ENCODE measurements at places on chromosomes 12 and 14.

- peaks cover 60% of the 10 kb centered on the region for H3K4me1 ChIP-seq
- no peak for DNase-seq
- H3K27me3 ChIP-seq = no peaks in the 10 kb centered on the region
Measured at GRCh38 chr12:20508359-20508758, 140.0 kb downstream of the PDE3A start.

GRCh38 chr14:61190341-61190740 is 90.8 kb downstream of the TMEM30B start:
- DNase-seq = no peak
- H3K36me3 ChIP-seq = no peaks in the 10 kb centered on the region
- H3K4me1 ChIP-seq = peaks cover 13% of the 10 kb centered on the region
- H3K4me3 ChIP-seq = no peak overlapping the region

DNA sequence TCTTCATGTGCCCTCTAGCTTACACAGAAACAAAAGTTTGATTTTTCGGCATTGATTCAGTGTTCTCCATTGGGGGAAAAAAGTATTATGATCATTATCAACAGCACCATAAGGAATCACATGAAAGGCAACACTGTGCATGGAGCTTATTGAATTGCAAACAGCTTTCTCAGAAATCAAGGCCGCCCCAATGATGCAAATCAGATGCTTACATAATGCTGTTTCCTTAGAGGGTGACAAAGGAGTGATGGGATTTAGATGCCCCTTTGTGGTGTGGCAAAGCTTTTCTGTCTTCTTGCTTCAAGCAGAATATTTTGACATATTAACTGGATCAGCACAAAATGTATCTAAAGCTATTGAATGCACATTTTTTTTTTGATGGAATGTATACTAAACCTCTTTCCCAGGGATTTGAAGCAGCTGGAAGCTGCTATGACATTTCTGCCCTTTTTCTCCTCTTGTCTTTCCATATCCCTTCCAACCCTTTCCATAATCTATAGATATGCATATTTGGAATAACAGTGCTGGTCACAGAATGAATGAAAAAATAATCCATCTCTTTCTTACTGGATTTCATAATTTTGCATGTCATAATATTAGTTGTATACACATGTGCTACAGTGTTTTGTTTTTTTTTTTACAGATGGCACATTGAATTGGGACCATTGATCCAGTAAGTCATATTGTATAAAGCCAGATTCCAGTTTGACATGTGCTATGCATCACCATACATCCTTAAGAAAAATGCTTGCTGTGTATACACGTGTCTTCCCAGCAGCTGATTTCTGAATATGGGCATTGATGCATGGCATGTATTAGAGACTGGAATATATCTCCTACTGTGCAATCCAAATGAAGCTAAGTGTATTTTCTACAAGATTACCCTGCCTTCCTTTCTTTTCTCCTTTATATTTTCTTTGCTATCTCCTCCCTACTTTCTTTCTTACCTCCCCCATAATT is 259.7 kb upstream of the DCN start:
- H3K27ac ChIP-seq = no peak overlapping the region
- no peaks in the 10 kb centered on the region for H3K36me3 ChIP-seq
- H3K4me3 ChIP-seq = no peak overlapping the region
- H3K4me1 ChIP-seq = no peaks in the 10 kb centered on the region
- H3K27me3 ChIP-seq = no peaks in the 10 kb centered on the region

- DNase-seq = no peak
- no peak overlapping the region for H3K27ac ChIP-seq
- no peaks in the 10 kb centered on the region for H3K27me3 ChIP-seq
- H3K36me3 ChIP-seq = no peaks in the 10 kb centered on the region
- no peaks in the 10 kb centered on the region for H3K4me1 ChIP-seq
Measured at GRCh38 chr12:30729547-30729946, 25.2 kb downstream of the CAPRIN2 start.

DNA sequence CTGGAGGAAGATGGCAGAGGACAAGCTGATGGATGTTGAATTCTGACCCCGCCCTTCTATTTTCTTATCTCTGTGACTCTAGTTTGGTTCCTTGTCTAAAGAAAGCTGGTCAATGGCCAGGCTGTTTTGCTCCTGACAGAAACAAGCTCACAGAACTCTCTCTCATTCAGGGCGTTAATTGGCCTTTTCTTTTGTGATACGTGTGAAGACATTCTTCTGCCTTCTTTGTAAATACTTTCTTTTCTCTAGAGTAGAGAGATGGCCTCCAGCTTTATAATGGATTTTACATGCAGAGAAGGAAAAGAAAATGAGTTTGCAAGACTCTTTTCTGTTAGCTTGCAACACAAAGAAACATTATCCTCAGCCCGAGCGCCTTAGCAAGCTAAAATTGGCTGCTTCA is 492.2 kb upstream of the CCDC196 start:
- H3K36me3 ChIP-seq = no peaks in the 10 kb centered on the region
- H3K4me3 ChIP-seq = no peak overlapping the region
- no peaks in the 10 kb centered on the region for H3K4me1 ChIP-seq
- no peak overlapping the region for H3K27ac ChIP-seq
- no peak for DNase-seq

GRCh38 chr14:64504310-64504896 is at the start of gene ZBTB1:
Gene ZBTB1 (plus strand): TSS chr14:64504770. CDS start chr14:64521505, 16,735 bp downstream.
- no peaks in the 10 kb centered on the region for H3K36me3 ChIP-seq
- peak within 1 kb of the TSS; percentile 100 for H3K27ac ChIP-seq
- DNase-seq = peak; percentile 87

GRCh38 chr12:132245521-132246101 is 83.8 kb downstream of the GALNT9 start:
- no peaks in the 10 kb centered on the region for H3K27me3 ChIP-seq
- DNase-seq = no peak
- no peaks in the 10 kb centered on the region for H3K36me3 ChIP-seq
- no peak overlapping the region for H3K4me3 ChIP-seq
- H3K4me1 ChIP-seq = no peaks in the 10 kb centered on the region
- no peak overlapping the region for H3K27ac ChIP-seq

- no peaks in the 10 kb centered on the region for H3K36me3 ChIP-seq
- H3K27ac ChIP-seq = no peak overlapping the region
- no peak overlapping the region for H3K4me3 ChIP-seq
- H3K4me1 ChIP-seq = no peaks in the 10 kb centered on the region
- H3K27me3 ChIP-seq = no peaks in the 10 kb centered on the region
- no peak for DNase-seq
Measured at GRCh38 chr12:74489543-74489942, 48.1 kb upstream of the ATXN7L3B start.

GRCh38 chr12:69392179-69392928 is 32.8 kb downstream of the YEATS4 start:
- DNase-seq = no peak
- no peaks in the 10 kb centered on the region for H3K27me3 ChIP-seq
- no peak overlapping the region for H3K27ac ChIP-seq
- H3K4me1 ChIP-seq = no peaks in the 10 kb centered on the region
- no peak overlapping the region for H3K4me3 ChIP-seq

GRCh38 chr12:85588221-85588620 is 248.0 kb downstream of the RASSF9 start:
- H3K4me1 ChIP-seq = no peaks in the 10 kb centered on the region
- no peaks in the 10 kb centered on the region for H3K36me3 ChIP-seq
- H3K27me3 ChIP-seq = no peaks in the 10 kb centered on the region
- H3K27ac ChIP-seq = no peak overlapping the region
- no peak overlapping the region for H3K4me3 ChIP-seq
- no peak for DNase-seq

DNA sequence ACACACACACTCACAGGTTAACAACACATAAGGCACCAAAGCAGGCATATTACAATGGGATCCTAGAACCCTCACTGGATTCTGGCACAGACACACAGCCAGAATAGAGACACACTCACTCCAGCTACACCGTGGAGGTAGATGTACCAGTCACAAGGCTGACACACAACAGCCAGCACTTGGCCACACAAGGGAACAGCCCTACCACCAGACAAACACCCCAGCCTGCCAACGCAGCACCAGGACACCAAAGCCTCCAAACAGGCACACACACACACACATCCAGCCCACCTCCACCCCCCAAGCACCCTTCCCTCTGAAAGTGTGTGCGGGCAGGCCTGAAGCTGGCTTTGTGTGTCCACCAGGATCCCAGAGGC is 10.9 kb upstream of the ITGB7 start:
- no peaks in the 10 kb centered on the region for H3K27me3 ChIP-seq
- H3K4me1 ChIP-seq = peaks cover 33% of the 10 kb centered on the region
- H3K36me3 ChIP-seq = peaks cover 16% of the 10 kb centered on the region
- H3K27ac ChIP-seq = peak overlapping the region; percentile 100
- H3K4me3 ChIP-seq = peak overlapping the region; percentile 95
- DNase-seq = no peak

All from heart left ventricle (tissue), 16 donors.